ENCODE measurements at places on chromosomes 6 and 20. TPM values are rescaled to one million over a fixed set of nuclear protein-coding genes. Genes with fewer than 3 reads are reported as not detected.
A peak's percentile ranks its signal among the peaks of the same experiment; 100 is the strongest.

The COL19A1 gene
- polyA plus RNA-seq: 3.4 TPM

The RRP36 gene
- polyA plus RNA-seq: 52.9 TPM

- DNase-seq: peak; percentile 10
These were observed 93.6 kb downstream of the SNAP91 start for GRCh38 chr6:83615025-83615999.

- DNase-seq: no peak
These were observed 33.1 kb upstream of the HINT3 start for GRCh38 chr6:125923366-125923877.

DNA sequence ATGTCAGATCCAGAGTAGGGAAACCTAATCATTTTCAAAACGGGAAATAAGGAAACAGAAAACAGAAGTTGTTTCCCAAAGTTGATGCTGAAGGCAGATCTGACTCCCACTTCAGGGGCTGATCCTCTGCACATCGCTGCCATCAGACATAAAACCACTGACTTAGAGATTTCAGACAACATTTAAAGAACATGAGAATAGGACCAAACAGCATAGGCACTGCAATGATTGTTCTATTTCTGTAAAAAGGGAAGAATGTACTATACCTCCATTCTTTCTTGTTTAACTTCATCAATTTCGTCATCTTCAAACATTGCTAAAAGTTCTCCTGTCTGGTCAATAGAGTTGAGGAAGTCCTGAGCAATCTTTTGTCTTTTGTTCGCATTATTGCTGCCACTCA is 324.7 kb upstream of the RUNX2 start:
- no peak for DNase-seq

- no peak for DNase-seq
These were observed 91.9 kb downstream of the TFAP2A start for GRCh38 chr6:10323018-10323417.

The ADGB gene
- not detected for polyA plus RNA-seq

The TNXB gene
- 208 TPM for polyA plus RNA-seq

The SIRPB1 gene
- polyA plus RNA-seq: 0.76 TPM

The UBR2 gene
- polyA plus RNA-seq: 17.2 TPM
